ENCODE measurements at places on chromosomes 6 and 20.

GRCh38 chr6:36717871-36718540 lies 20.4 kb downstream of the RAB44 start:
- no peak for DNase-seq

GRCh38 chr6:156645097-156645496 lies 132.1 kb upstream of the ARID1B start:
- no peak for DNase-seq

DNA sequence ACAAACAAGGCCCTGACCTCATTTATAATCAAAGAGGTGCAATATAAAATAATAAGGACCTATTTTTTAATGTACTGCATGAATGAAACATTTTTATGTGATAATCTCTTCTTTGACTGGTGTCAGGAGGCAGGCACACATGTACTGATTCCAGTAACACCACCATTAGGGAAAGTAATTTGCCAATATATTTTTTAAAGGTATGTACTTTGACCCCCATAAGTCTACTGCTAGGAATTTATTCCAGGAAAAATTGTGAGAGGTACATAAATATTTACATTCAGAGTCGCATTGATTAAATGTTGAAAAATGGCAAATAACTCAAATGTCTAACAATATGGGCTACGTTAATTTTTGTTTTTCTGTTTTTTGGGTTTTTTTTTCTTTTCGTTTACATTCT lies 325.4 kb upstream of the PRDM1 start:
- DNase-seq = no peak

DNA sequence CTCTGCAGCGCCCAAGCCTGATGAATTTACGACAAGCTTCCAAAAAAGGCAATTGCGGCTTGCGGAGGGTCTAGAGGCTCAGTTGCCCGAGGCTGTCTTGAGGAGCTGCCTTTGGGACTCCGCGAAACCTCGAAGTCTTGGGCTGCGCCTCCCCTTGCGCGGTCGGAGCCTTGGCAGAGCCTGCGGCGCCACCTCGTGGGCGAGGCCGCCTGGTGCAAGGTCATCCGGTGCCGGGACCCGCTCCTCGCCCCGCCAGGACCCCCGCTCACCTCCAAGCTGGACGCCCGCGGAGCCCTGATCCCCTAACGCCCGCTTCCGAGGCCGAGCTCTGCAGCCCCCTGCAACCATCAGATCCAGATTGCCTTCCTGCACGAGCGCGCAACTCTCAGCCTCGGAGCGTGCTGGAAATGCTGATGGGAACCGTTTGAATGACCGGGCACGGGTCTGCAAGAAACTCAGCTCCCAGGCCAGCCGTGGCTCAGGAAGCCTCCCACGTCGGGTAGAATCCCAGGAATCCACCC lies 14.9 kb upstream of the FAM210B start:
- no peak for DNase-seq

DNA sequence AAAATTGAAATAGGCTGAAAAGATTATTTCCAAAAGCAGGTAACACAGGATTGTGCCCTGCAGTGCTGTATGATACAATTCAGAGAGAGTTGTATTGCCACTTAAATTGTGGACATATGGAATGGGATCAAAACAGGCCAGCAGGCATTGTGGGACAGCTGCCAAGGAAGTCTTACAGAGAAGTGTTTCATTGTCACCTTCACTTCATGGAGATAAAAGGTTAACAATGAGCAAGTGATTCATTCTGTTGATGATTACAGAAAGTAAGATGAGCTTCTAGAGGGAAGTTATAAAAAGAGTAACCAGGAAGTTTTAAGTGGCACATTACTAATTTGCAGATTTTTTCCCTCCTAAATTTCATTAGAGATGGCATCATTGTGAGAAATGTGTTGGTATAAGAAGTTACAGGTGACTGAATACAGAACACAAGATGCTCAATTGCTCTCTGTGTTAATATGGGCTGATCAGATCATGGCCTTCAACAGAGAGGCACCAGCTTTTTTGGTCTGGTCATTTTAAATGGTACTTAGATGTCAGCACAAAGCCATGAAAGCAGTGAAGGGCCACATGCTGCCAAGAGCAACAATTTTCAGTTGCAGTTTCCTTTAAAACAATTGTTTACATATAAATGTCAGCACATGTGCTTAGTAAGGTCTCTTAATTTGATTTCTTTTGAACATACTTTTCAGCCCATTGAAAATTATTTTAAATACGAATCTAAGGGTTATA lies 402.5 kb upstream of the FKBP1C start:
- no peak for DNase-seq

GRCh38 chr6:3194535-3195419 lies 32.7 kb downstream of the TUBB2B start:
- DNase-seq = no peak

DNA sequence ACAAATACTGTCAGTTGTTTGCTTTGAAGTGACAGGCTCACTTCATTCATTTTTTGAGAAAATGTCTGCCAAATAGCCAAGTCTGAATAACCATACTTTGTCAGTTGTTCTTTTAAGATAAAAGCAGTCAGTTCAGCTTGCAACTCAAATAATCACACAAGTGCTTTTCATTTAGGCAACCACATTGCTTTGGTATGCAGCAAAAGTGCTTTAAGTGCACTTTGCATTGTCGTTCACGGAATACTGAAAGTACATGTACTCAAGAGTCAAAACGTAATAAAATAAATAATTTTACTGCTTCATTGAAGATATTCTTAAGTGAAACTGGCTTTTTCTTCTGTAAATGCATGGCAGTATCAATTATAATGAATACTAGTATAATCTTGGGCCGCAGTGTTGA lies 107.2 kb downstream of the MMS22L start:
- DNase-seq = no peak

GRCh38 chr20:32737371-32738223 lies 5.7 kb downstream of the COMMD7 start:
- DNase-seq = peak; percentile 81

Measured in T-helper 1 cell (primary cell).